ENCODE measurements at places on chromosomes 11 and 22. TPM values are rescaled to one million over a fixed set of nuclear protein-coding genes. Genes with fewer than 3 reads are reported as not detected.

Gene GRAP2
- not detected for total RNA-seq

Gene KRTAP5-2
- total RNA-seq: not detected

GRCh38 chr11:118438314-118438931 is 2.1 kb downstream of the KMT2A start:
- peak; percentile 83 for DNase-seq

- DNase-seq: peak; percentile 43
Measured at GRCh38 chr11:30983143-30983542, 386.4 kb downstream of the DCDC1 start.

DNA sequence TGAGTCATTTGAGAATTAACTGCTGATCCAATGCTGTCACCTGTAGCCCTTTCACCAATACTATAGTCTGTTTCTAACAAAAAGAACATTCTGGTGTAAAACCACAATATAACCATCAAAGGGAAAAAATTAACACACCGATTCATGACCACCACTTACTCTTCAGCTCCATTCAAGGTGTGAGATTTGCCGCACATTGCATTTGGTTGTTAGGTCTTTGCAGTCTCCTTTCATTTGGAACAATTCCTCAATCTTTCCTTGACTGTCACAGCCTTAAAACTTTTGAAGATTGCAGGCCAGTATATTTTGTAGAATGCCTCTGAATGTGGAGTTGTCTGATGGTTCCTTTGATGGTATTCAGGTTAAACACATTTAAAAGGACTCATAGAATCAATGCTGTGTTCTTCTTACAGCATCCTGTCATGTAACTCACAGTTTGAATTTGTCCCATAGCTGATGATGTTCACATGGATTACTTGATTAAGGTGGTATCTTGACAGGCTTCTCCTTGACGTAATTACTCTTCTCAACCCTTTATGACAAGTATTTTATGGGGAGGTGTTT is 63.6 kb downstream of the TNRC6B start:
- DNase-seq: no peak

GRCh38 chr11:129933891-129934290 is 38.5 kb upstream of the NFRKB start:
- no peak for DNase-seq

- peak; percentile 40 for DNase-seq
Measured at GRCh38 chr22:24521791-24522245, 26.7 kb downstream of the UPB1 start.
